ENCODE measurements at places on chromosomes 12 and 14.

GRCh38 chr12:82723891-82724290 lies 37.2 kb downstream of the TMTC2 start:
- no peak for DNase-seq

DNA sequence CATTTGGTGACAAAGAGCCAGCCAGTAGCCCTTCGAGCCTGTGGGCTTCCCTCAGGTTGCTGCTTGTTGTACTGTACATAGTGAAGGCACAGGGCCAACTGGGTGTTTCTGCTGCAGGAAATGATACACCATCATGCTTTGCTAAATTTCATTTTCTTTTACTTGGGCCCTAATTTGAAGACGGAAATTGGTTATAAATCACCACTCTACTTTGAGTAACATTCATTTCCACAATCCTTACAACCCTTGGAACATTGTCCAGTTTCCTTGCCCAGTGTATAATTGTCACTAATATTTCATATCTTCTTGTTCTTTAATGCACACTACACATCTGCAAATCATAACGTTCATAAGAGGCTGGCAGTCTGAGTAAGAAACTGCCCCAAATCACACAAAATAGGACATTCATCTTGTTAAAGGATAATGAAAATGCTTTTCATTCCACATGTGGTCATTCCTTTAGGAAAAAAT lies 30.2 kb downstream of the MSRB3 start:
- DNase-seq: no peak

DNA sequence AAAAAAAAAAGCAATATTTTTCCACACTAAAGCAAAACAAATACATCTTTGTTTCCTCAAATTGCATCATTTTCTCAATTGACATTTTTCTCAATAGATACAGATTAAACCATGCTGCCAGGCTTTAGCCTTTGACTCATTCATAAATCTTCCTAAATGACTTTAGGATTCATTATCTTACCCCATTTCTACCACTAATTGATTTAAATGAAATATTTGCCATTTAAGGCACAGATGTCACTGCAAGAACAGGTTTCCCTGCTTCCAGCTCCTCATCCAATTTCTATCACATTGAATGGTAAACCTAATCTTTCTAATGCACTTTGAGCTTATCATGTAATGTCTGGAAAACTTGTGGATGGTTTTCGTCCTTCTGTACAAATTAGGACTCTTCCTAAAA lies 298.7 kb downstream of the RPL10L start:
- DNase-seq: no peak

GRCh38 chr12:105226219-105226618 lies 9.8 kb downstream of the APPL2 start:
- DNase-seq: peak; percentile 72

GRCh38 chr12:110183386-110183785 lies 59.2 kb downstream of the IFT81 start:
- DNase-seq: no peak

- no peak for DNase-seq
These were observed 163.6 kb upstream of the NAV3 start for GRCh38 chr12:77667101-77667500.

- no peak for DNase-seq
These were observed 70.9 kb downstream of the GPR135 start for GRCh38 chr14:59394268-59394667.

- no peak for DNase-seq
These were observed 3.6 kb downstream of the SPRING1 start for GRCh38 chr12:116734156-116734768.

DNA sequence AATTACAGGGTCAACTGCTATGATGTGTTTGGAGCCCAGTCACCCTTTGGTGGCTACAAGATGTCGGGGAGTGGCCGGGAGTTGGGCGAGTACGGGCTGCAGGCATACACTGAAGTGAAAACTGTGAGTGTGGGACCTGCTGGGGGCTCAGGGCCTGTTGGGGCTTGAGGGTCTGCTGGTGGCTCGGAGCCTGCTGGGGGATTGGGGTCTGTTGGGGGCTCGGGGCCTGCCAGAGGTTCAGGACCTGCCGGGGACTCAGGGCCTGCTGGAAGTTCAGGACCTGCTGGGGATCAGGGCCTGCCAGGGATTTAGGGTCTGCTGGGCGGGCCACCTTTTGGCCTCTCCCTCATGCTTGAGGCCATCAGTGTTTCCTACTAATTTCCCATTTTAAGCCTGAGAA lies 37.1 kb downstream of the ALDH2 start:
- DNase-seq: no peak

- no peak for DNase-seq
These were observed 15.6 kb downstream of the APOBEC1 start for GRCh38 chr12:7650091-7650490.

DNA sequence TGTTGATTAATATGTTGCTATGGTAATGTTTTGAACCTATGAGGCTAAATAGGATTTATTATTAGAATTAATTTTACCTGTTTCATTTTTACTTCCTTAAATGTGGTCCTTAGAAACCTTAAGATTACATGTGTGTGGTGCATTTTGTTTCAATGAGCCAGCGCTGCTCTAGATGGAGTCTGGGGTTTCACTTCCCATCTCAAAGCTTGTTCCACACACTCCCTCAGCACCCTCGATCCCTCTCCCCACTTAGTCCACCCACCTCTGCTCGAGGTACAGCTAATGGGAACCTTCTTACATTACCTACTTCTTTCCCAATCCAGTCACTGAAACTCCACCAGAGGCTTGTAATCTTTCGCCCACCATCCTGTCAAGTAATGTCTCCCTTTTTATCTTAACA lies 205.2 kb downstream of the PAX9 start:
- no peak for DNase-seq

- DNase-seq: no peak
These were observed 87.0 kb downstream of the FRMD6 start for GRCh38 chr14:51738754-51739153.

GRCh38 chr12:8508223-8508622 lies 5.1 kb upstream of the CLEC4D start:
- no peak for DNase-seq

- no peak for DNase-seq
These were observed 54.2 kb downstream of the SIX6 start for GRCh38 chr14:60563113-60563512.

- peak; percentile 68 for DNase-seq
These were observed 35.5 kb upstream of the TSPAN9 start for GRCh38 chr12:3041558-3042164.

GRCh38 chr12:130017591-130018449 lies 114.0 kb upstream of the TMEM132D start:
- no peak for DNase-seq

- DNase-seq: no peak
These were observed 224.1 kb upstream of the TMEM132C start for GRCh38 chr12:128042825-128043224.

- no peak for DNase-seq
These were observed 13.6 kb upstream of the TBC1D30 start for GRCh38 chr12:64810831-64811230.

- DNase-seq: no peak
These were observed 166.0 kb downstream of the IPO8 start for GRCh38 chr12:30529489-30530269.

- no peak for DNase-seq
These were observed 24.7 kb downstream of the TMEM63C start for GRCh38 chr14:77206261-77206824.

DNA sequence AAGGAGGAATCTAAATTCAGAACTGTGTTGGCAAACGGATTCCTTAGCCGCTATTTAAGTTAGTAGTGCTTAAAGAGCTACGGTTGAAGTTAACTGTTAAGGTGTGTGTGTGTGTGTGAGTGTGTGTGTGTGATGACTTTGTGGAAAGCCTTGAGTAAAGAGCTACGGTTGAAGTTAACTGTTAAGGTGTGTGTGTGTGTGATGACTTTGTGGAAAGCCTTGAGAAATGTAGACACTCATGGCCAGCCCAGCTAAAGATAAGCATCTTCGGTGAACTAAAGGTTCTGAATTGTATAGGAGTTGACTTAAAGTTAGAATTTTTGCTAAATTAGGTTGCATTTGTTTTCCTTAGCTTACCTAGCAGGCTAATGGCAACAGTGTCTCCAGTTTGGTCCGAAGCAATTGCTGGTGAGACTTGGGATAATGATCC lies 1.4 kb downstream of the KTN1 start:
- no peak for DNase-seq

- no peak for DNase-seq
These were observed 72.0 kb downstream of the PPP2R5E start for GRCh38 chr14:63470962-63471793.

- DNase-seq: no peak
These were observed 22.7 kb upstream of the PPM1A start for GRCh38 chr14:60226298-60226697.

- no peak for DNase-seq
These were observed 479 bp downstream of the GPR135 start for GRCh38 chr14:59464486-59465315.

- DNase-seq: no peak
These were observed 18.7 kb downstream of the TSHR start for GRCh38 chr14:80973931-80974641.

DNA sequence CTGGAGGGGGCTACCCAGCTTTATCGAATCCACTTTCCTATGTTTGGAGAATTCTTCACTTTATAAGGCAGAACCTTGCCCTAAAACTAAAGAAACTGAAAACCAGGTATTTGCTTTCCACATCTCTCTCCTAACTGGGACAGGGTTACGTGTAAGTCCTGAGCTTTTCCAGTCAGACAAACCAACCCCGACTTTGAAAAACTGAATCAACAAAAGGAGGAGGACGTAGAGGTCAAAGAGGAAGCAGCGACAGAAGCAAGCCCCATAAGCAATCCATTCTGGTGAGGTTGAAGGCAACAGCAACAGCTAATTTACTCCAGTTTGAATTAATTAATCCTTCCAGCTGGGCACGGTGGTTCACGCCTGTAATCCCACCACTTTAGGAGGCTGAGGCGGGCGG lies 47.2 kb downstream of the LRP6 start:
- no peak for DNase-seq

DNA sequence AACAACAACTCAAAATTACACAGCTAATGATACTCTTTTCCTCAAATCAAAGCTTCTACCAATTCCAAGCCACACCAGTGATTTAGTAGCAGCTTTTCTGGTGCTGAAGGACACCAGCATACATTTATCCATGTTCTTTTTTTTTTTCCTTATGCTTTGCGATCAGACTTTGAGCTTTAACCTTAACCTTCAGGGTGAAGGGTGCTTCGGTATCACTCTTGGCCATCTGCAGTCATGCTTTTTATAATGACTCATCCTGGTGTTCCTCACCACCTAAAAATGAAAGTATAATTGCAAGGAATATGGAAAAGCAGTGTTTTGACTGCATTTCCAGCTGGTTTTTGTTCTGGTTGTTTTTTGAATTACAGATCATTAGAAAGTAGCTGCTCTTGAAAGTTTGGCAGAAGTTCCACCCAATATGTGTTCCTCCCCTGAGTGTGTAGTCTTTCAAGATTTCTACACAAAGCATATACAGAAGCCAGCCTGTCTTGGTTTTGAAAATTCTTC lies 1.3 kb upstream of the SLC41A2 start:
- no peak for DNase-seq

DNA sequence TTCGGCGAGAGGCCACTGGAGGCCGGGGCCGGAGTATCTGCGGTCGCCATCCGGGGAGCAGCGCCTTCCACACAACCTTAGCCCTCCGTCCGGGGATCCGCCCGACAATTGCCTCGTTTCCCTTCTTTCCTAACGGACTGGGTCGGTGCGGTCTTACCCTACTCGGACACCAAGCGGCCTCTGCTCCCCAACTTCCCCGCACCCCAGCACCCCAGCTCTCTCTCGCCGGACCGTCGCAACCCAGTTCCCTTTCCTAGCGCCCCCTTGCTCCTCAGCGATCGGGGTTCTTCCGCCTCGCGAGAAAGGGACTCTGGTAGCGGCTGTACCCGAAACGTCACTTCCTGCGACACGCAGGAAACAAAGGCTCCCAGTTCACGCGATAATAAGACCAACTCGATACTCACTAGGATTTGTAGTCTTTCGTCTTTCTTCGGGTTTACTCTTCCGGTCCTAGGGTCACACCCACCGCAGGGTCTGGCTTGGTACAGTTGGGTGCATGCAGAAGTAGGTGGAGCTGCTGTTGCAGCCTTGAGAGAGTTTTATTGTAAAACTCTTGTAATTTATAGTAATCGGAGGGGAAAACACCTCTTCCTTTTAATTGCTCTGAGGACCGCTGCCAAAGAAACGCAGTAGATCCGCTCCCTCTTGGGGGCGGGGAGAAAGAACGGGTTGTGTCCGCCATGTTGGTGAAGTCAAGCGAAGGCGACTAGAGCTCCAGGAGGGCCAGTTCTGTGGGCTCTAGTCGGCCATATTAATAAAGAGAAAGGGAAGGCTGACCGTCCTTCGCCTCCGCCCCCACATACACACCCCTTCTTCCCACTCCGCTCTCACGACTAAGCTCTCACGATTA lies at the start of the genes THAP2 and ZFC3H1:
Gene THAP2 (plus strand): TSS at position 741 of the 850 bp plus-strand sequence. CDS start 209 bp downstream, outside the sequence.
Gene ZFC3H1 (minus strand): TSS at position 288 of the 850 bp plus-strand sequence. CDS start 238 bp downstream, at position 50.
- DNase-seq: peak; percentile 96

DNA sequence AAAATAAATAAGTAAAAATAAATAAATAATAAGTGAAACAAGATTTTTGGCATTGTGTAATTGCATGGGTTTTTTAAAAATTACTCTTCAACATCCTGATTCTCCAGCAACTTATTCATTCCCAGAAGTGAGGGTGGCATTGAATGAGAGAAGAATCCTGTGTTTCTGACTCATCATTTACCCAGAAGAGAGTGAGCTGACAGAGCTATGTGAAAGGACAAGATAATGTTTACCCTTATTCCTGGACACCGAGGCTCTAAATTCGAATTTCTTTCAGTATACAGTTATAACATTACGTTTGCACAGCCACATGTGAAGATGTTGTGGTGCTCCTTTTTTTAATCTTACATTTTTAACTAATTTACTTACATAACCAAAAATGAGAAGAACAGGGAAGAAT lies 36.4 kb downstream of the BBS10 start:
- no peak for DNase-seq

GRCh38 chr12:54526812-54527630 lies 22.4 kb upstream of the PDE1B start:
- no peak for DNase-seq

DNA sequence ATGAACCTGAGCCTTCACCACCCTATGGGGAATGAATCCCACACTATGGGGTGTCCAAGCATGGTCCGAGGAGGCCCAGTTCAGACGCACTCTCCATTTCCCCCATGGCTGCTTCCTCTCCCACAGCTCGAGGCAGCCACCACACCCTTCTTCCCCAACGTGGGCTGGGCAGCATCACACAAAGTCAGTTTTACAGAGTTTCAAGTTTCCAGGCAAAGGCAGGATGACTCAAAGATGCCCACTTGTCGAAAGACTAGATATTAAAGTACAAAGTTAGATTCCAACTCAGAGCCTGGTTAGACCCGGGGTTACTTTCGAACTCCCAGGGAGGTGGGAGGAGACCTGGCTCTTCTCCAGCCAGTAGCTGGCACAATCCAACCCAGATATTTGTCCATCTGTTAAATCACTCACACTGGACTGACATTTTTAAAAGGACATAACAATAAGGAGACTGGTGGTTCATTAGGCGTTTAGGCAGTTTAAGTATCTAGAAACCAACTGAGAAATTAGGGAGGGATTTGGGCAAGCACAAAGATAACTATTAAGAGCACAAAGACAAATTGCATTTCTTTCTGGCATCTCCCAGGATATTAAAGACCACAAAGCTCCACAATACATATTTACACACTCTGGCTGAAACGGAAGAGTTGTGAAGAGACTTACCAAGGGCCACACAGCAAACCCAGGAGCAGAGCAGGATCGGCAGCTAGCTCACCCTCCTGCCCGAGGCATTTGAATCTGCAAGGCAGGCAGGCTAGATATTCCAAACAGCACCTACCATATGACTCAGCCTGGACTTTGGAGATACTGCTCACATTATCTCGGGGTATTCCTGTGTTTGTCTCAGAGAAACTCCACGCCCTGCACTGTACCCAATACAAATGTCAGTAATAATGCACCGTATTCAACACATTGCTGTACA lies 34.8 kb downstream of the TMCC3 start:
- DNase-seq: no peak

GRCh38 chr14:20512177-20512905 lies 7.0 kb downstream of the RNASE10 start:
- no peak for DNase-seq

- DNase-seq: no peak
These were observed 147.3 kb downstream of the RBM19 start for GRCh38 chr12:113818833-113819232.

Measured in GDM1 (cell line).